ENCODE measurements at places on chromosomes 2 and 18. TPM values are rescaled to one million over a fixed set of nuclear protein-coding genes. Genes with fewer than 3 reads are reported as not detected.

DNA sequence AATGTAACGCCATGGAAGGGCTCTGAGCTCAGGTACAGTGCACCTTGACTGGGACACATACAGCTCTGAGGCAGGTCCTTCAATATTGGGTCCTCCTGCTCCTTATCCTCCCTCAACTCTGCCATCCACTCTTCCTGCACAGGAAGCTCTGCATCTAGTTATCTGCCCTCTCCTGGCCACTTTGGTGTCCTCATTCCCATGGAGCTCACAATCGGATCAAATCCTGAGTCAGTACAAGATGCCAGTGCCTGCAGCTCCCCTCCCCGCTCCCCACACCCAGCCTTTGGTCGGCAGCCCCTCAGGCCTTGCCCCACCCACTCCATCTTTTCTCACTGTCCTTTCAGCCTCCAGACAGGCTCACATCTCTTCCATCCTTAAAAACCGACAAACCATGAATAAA lies 58.0 kb downstream of the LRRFIP1 start:
- no peak for ATAC-seq

- ATAC-seq = peak; percentile 15
These were observed 16.2 kb downstream of the KLF7 start for GRCh38 chr2:207149249-207150213.

- no peak for ATAC-seq
These were observed 75.1 kb upstream of the TANK start for GRCh38 chr2:161085149-161085548.

- no peak for ATAC-seq
These were observed 284.2 kb downstream of the CAMKMT start for GRCh38 chr2:44645937-44646336.

DNA sequence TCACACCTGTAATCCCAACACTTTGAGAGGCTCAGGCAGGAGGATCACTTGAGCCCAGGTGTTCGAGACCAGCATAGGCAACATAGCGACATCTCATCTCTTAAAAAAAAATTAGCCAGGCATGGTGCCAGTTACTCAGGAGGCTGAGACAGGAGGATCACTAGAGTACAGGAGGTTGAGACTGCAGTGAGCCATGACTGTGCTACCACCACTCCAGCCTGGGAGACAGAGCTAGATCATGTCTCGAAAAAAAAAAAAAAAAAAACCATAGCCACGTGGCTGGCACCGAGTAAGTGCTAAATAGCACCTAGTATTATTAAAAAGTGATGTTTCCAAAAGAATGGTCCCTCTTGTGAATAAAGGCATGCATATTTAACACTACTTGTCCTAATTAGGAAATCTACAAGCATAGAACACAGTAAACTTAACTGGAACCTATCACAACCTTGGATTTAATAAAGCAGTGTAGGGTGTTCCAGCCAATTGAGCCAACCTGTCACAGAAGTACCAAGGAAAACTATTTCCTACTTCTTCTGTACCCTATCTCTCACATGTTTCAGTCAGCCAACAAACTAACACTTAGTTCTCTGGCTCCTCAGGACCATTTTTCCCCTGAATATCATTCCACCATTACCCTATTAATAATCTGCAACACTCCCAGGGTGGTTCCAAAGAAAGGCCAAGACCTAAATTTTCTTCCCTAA lies 8.8 kb downstream of the RAB1A start:
- no peak for ATAC-seq

GRCh38 chr2:157815421-157815820 lies 60.7 kb downstream of the ACVR1 start:
- no peak for ATAC-seq

DNA sequence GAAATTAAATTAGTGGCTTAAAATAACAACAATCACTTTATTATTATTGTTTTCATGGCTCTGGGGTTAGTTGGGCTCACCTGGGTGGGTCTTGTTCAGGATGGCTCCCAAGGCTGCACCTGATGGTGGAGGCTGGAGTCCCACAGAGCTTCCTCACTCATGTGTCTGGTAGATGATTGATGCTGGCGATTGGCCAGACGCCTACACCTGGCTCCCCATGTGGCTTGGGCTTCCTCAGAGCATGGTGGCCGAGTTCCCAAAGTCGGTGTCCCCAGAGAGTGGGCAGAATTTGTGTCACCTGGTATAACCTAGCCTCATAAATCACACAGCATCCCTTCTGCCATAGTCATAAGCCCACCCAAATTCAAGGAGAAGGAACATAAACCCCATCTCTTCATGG lies 18.2 kb downstream of the DBI start:
- no peak for ATAC-seq

DNA sequence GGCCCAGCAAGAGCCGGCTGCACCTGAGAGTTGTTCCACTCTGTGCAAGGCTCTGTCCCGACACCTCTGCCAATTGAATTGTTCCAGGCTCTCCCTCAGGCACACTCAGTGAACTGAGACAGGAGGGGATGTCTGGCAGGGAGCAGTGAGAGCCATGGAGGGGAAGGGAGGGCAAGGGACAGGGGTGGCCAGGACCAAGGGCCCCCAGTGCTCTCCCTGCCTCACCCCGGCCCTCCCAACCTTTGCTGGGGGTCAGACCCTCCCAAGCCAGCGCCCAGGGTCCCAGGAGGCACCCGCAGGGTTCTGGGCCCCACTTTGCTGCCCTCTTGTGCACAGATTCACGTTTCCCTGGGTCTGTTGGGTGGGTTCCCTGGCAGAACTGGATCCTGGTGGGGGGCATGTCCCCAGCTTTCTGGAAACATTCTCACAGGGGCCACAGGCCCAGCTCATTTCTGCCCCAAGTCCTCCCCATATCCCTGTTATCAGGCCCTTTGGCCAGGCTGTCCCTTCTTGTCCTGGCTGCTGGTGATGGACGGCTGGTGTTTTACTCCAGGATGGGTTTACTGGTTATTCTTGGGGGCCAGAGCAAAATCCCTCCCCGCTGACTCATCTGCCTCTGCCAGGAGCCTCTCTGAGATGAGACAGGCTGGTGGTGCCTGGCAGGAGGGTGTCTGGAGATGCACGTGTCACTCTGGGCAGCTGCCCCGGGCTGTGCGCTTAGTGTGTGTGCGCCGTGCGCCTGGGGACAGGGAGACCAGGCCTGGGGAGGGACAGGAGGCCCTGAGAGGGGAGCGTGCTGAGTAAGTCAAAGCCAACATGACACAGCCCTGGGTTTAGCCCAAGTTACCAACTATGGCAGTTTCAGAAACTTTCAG lies 136.5 kb upstream of the CTDP1 start:
- ATAC-seq = no peak

DNA sequence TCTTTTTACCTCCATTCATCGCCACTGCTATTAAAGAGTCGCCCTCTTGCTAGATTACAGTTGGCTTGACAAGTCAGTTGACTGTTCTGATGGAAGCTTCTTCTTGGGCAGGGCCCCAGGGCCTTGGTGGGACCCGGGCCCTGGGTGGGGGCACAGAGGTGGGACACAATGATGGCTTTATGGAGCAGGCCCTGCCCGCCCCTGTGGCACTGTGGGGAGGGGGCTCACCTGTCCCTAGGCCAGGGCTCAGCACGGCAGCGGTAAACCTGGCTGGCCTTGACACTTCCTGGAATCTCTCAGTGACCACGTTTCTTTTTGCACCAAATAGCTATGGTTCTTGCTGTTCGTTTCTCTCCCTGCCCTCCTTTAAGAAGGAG lies 4.9 kb upstream of the HS6ST1 start:
- ATAC-seq = no peak

GRCh38 chr2:150476809-150477302 lies 10.6 kb downstream of the RND3 start:
- no peak for ATAC-seq

DNA sequence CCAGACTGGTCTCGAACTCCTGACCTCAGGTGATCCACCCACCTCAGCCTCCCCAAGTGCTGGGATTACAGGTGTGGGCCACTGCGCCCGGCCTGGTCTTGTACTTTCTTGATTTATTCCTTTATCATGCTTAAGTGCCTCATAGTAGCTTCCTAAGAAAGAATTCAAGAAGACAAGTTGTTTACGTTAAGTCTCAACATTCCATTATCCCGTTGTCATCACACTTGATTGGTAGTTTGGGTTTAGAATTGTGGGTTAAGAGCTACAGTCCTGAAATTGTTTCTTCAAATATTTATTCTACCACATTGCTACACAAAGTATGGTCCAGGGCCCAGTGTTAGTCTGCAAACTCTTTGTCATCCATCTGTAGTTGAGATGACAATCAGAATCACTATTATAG lies 194.0 kb downstream of the VWC2L start:
- no peak for ATAC-seq

Gene RNF103
- 12.6 TPM for total RNA-seq

Gene CLHC1
- total RNA-seq = 5.3 TPM

Gene CKAP2L
- total RNA-seq = 14.0 TPM

Gene SMYD1
- total RNA-seq = not detected

Gene UGT1A8
- 0.16 TPM for total RNA-seq

All from esophagus mucosa (tissue), 1 donor.